Epithelial cell of alveolus of lung (primary cell): ENCODE measurements at places on chromosomes 4 and X. TPM values are rescaled to one million over a fixed set of nuclear protein-coding genes. Genes with fewer than 3 reads are reported as not detected.

Gene PSMD10
- 52.0 and 70.6 TPM in 2 replicates for total RNA-seq

Gene PLXNB3
- total RNA-seq: 1.4 and 4.2 TPM in 2 replicates

Gene MFAP3L
- 0.24 and 2.5 TPM in 2 replicates for total RNA-seq

Gene SATL1
- total RNA-seq: not detected in 2 replicates

Gene MAGEC3
- not detected in 2 replicates for total RNA-seq

Gene RAB39B
- total RNA-seq: 1.7 TPM in 1 of 2 replicates, not detected in the other

Gene TAF7L
- total RNA-seq: 0.16 and 1.0 TPM in 2 replicates

Gene ING2
- 11.5 and 15.0 TPM in 2 replicates for total RNA-seq

Gene USP51
- total RNA-seq: 0.65 and 1.1 TPM in 2 replicates

Gene TCEAL6
- not detected in 2 replicates for total RNA-seq

Gene SLC9B1
- total RNA-seq: 4.7 TPM in 1 of 2 replicates, not detected in the other

Gene S100P
- 0.39 TPM in 1 of 2 replicates, not detected in the other for total RNA-seq

Gene PABPC1L2A
- not detected in 2 replicates for total RNA-seq

Gene BEX3
- 287 and 308 TPM in 2 replicates for total RNA-seq

Gene PRRG1
- 8.7 and 20.0 TPM in 2 replicates for total RNA-seq

Gene WWC2
- 11.7 and 13.6 TPM in 2 replicates for total RNA-seq

Gene ELF4
- total RNA-seq: 12.5 and 18.9 TPM in 2 replicates

Gene LIMCH1
- 1.4 and 11.7 TPM in 2 replicates for total RNA-seq

Gene KLB
- not detected in 2 replicates for total RNA-seq

Gene OCRL
- 12.3 and 13.1 TPM in 2 replicates for total RNA-seq

Gene GYPA
- total RNA-seq: not detected in 2 replicates

Gene ESX1
- 0.13 TPM in 1 of 2 replicates, not detected in the other for total RNA-seq

Gene CFAP47
- total RNA-seq: not detected in 2 replicates

Gene PLA2G12A
- 13.7 and 28.3 TPM in 2 replicates for total RNA-seq

Gene RBM47
- 1.4 and 1.7 TPM in 2 replicates for total RNA-seq

Gene SMAD1
- 29.0 and 35.1 TPM in 2 replicates for total RNA-seq

Gene BMX
- under 0.01 TPM in 1 of 2 replicates, not detected in the other for total RNA-seq

Gene ART3
- total RNA-seq: 1.0 TPM in 1 of 2 replicates, not detected in the other

Gene DOCK11
- 8.1 and 11.6 TPM in 2 replicates for total RNA-seq

Gene SPIN4
- total RNA-seq: 1.9 and 4.4 TPM in 2 replicates

Gene HTN1
- total RNA-seq: not detected in 2 replicates

Gene ZNF732
- 0.32 and 0.65 TPM in 2 replicates for total RNA-seq

Gene TLR10
- total RNA-seq: 0.13 TPM in 1 of 2 replicates, not detected in the other

Gene STAP1
- total RNA-seq: not detected in 2 replicates

Gene PRMT9
- total RNA-seq: 5.3 and 9.3 TPM in 2 replicates

Gene GAGE12H
- not detected in 2 replicates for total RNA-seq

Gene PAK3
- total RNA-seq: 0.32 and 0.52 TPM in 2 replicates

Gene MTMR1
- total RNA-seq: 11.4 and 19.4 TPM in 2 replicates

Gene CXCL6
- 48.4 and 374 TPM in 2 replicates for total RNA-seq

Gene ZXDA
- total RNA-seq: 2.6 and 3.5 TPM in 2 replicates

Gene PDE6B
- total RNA-seq: under 0.01 and 1.8 TPM in 2 replicates

Gene INTS6L
- 2.1 and 3.2 TPM in 2 replicates for total RNA-seq

Gene MTHFD2L
- total RNA-seq: 6.9 and 8.5 TPM in 2 replicates

Gene PRR32
- total RNA-seq: not detected in 2 replicates

Gene TRIML2
- not detected in 2 replicates for total RNA-seq
